ENCODE measurements at places on chromosomes 2 and 18.
A peak's percentile ranks its signal among the peaks of the same experiment; 100 is the strongest.

DNA sequence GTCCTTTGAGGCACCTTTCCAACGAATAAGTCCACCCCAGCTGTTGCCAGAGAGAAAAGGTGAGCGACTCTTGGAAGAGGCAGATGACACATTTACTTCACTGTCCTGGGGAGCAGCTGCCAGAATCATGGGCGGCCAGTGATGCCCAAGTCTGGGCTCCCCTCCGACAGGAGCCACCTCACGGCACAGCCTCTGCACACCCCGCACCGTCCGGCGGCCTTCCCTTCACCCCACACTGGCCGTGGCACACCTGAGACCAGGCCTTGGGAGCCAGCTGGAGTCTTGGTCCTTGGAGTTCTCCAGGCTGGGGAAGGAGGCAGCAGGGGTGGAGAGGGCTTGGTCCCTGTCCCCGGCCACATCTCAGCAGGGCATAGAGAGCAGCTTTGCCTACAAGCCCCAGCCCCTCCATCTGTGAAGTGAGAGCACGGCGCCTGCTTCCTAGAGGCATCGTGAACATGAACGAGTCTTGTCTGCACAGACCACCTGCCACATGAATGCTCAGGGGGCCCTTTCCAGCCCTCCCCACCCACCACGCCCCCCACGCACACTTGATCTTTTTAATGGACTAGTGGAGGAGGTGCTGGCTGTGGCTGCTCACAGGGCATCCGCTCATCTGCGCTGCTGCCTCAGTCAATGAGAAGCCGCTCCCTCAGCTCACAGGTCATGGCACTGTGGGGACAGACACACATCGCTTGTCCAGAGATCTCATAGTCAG lies 400.2 kb upstream of the MYT1L start:
- no peak for DNase-seq

GRCh38 chr18:32771169-32771751 lies 1.6 kb downstream of the KLHL14 start:
- peak; percentile 55 for DNase-seq

GRCh38 chr2:71747559-71747958 lies 294.2 kb downstream of the DYSF start:
- no peak for DNase-seq

- DNase-seq = no peak
Measured at GRCh38 chr2:71423817-71424420, 29.4 kb upstream of the DYSF start.

GRCh38 chr2:165777522-165778186 lies 16.4 kb downstream of the GALNT3 start:
- DNase-seq = no peak

GRCh38 chr2:37052600-37053332 lies 31.4 kb downstream of the HEATR5B start:
- DNase-seq = no peak

GRCh38 chr18:12401881-12402280 lies 5.8 kb upstream of the PRELID3A start:
- DNase-seq = no peak

GRCh38 chr18:70840649-70841048 lies 551.8 kb downstream of the SOCS6 start:
- no peak for DNase-seq

DNA sequence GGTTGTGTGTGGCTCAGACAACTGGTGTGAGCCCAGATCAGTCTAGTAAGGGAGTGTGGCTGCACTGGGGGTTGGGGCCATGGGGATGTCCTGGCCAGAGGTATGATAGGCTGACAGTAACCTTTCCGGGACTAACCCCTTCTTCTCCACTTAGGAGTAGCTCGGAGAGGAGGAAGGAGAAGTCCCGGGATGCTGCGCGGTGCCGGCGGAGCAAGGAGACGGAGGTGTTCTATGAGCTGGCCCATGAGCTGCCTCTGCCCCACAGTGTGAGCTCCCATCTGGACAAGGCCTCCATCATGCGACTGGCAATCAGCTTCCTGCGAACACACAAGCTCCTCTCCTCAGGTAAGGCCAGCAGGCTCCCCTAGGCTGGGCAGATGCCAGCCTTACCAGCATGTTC lies 49.5 kb downstream of the EPAS1 start:
- no peak for DNase-seq

- no peak for DNase-seq
Measured at GRCh38 chr18:42442656-42443055, 487.6 kb downstream of the PIK3C3 start.

DNA sequence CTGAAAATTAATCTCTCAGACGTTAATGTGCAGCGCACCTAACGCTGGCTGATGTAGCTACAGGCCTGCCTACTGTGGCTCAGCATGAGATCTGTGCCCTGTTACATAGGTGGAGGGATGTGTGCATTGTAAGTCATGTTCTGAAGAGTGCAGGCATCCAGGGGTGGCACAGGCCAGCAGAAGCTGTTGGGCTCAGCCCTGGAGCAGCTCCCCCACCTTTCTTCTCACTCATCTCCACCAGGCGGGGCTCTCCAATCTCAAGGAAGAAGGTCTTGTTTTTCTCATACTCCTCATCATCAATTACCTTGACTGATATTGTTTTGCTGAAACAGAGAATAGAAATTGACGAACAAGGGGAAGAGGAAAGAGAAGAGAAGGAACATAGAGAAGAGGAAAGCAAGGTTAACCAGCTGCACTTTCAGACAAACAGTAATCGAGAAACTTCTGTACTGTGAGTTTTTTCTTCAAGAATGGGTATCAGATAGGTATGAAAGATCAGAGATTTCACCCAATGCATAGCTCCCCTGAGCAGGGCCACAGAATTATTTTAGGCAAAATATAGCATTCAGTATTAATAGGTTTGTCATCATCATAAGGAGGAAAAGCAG lies 273.6 kb downstream of the SLC8A1 start:
- no peak for DNase-seq

GRCh38 chr2:38653715-38654527 lies 12.0 kb upstream of the GALM start:
- no peak for DNase-seq

GRCh38 chr2:120480346-120480902 lies 134.5 kb downstream of the INHBB start:
- DNase-seq = no peak

- no peak for DNase-seq
Measured at GRCh38 chr2:9739531-9739964, 103.7 kb upstream of the TAF1B start.

DNA sequence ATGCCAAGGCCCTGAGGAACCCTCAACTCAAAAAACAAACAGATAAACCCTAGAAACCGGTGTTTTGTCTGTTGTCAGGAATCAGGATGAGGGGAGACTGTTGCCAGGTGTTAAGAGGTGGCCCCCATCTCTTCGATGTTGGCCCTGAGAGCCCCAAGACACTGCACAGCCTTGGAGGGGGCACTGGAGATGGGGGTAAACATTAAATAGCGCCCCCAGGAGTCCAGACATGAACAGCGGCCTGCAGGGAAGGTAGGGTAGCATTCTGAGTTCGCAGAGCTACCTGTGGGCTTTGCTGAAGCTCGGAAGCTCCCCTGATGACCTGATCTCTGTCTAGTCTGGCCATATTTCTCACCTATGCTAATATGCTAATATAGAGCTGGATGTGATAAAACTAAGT lies 97.6 kb upstream of the SMAD2 start:
- no peak for DNase-seq

DNA sequence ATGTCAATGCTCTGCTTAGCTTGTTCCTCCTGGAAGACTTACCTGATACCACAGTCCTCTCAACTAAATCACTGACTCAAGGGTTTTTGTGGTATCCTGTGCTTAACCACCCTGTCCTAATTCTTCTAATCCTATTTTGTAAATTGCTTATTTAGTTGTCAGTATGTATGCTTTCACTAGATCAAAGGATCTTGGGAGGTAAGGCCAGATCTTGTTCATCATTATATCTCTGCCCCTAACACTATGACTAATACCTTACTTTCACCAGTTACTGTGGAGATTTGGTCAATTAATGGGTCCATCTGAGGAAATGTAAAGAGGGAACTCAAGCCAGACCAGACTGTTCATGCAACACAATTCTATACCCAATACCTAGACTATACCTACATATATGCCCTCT lies 203.2 kb downstream of the GULP1 start:
- DNase-seq = no peak

GRCh38 chr2:40166006-40166405 lies 285.9 kb downstream of the SLC8A1 start:
- DNase-seq = no peak

GRCh38 chr2:159462201-159462785 lies 154.1 kb downstream of the BAZ2B start:
- no peak for DNase-seq

GRCh38 chr2:198448789-198449188 lies 644.4 kb downstream of the PLCL1 start:
- DNase-seq = no peak

DNA sequence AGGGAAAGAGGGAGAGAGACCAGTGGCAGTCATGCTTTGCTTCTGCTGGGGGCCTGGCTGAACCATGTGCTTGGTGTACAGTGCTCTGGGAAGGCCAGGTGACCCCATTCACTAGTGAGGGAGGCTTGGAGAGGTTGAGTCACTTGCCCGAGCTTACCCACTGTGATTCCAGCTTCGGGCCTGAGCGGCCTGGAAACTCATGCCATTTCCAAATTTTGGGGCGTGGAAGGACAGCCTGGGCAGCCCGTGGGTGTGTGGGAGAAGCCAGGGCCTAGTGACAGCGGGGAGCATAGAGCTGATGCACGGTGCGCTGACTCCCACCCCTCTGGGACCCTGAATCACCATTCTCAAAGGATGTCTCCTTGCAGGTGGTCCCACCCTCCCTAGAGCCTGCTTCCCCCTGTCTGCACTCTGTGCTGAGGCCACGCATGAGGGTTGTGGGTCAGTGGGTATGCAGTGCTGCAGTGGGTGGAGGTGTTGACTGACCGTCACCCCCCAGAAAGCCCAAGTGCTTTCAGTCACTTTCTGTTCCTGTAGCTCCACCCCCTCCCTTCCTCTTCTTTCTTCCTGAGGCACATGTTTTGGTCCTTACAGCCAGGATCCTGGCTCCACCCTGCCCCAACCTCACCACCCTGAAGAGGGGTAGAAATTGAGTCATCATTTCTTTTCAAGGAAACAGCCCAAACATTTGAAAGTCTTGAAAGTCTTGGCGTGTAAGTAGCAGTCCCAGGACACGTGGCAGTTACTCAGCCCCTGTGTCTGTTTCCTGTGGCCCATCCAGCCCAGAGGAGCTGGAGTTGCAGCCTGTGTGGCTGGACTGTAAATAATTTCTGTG lies 69.3 kb upstream of the MCFD2 start:
- DNase-seq = no peak

DNA sequence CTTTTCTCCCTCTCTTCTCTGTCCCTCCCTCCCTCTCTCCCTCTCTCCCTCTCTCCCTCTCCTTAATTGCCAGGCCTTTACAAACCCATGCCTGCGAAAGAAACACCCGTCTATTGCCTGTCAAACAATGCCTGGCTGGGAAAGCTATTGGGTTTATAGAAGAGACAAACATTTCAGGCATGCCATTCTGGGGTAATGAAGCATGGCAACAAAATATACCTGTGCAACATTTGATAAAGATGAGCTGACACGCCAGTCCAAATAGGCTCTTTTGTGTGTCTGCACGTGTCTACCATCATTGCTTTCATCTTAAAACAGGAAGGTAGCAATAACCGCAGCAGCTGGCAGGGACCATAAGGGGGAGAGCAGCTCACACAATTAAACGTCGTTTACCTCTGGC lies 282.1 kb downstream of the ZNF516 start:
- no peak for DNase-seq

GRCh38 chr2:136247204-136247950 lies 129.4 kb upstream of the CXCR4 start:
- no peak for DNase-seq

DNA sequence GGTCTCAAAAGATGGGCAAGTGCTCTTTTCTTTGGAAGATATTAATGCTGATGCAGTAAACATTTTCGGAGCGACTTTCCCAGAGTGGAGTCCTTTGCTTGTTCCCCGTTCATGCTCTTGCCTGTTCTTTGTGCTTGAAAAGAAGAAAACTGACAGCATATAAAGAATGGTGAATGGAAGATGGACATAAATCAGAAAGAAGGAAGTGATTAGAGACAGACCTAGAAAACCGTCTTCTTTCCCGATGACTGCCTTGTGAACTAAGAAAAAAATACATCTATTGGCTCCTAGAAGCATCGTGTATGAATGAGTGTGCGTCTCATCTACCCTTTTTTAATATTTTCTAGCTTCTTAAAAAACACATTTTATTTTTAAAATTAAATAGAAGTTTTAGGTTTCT lies 740.1 kb upstream of the FANCL start:
- no peak for DNase-seq

DNA sequence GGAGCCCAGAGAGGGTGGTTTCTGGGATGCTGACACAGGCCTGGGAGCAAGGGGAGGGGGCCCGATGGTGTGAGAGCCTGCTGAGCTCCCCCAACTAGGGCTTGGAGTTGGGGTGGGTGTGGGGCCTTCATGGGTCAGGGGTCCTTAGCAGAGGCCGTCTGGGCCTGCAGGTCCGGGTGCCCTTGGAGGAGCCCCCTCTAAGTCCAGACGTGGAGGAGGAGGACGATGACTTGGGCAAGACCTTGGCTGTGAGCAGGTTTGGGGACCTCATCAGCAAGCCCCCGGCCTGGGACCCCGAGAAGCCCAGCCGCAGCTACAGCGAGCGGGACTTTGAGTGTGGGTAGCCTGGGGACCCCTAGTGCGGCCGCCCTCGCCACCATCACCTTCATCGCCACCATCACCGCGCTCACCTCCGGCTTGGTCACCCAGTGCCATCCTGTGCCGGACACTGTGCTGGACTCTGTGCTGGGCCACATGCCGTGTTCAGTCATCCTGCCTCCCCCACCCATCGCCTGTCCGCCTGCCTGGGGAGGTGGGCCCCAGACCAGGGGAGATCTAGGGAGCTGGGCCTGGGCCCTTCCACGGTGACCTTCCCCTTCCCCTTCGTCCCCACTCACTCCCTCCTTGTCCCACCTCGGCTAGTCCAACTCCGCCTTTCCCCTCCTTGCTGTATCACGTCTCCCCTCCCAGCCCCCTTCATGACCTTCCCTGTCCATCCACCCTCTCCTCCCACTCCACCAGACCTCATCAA lies 980 bp downstream of the SLC4A3 start:
- DNase-seq = no peak

- DNase-seq = no peak
Measured at GRCh38 chr18:7488571-7488970, 78.5 kb upstream of the PTPRM start.

DNA sequence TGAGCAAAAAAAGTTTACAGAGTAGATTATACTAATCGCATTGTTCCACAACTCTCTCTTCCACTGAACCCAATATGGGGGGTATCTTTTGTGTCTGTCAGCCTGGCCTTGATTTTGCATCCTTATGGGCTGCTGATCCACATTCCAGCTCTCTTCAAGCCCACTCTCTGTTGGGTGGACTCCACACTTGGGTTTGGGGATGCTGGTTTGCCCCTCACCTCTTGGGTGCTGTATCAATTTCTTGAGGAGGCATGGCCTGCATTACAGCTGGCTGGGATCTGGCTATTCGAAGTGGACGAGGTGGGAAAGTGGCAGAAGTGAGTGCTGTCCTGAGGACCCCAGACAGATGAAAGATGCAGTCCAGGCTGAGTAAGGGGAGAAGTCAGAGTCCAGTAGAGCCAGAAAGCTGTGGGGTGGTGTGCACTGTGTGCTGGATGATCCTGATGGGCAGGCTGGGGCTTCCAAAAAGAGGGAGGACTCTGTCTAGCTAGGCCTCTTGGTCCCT lies 141.4 kb downstream of the CAPN13 start:
- no peak for DNase-seq

GRCh38 chr2:198314559-198315153 lies 510.3 kb downstream of the PLCL1 start:
- no peak for DNase-seq

Measured in nephron progenitor cell (in vitro differentiated cells).